ENCODE measurements at places on chromosomes 16 and 17. TPM values are rescaled to one million over a fixed set of nuclear protein-coding genes. Genes with fewer than 3 reads are reported as not detected.

DNA sequence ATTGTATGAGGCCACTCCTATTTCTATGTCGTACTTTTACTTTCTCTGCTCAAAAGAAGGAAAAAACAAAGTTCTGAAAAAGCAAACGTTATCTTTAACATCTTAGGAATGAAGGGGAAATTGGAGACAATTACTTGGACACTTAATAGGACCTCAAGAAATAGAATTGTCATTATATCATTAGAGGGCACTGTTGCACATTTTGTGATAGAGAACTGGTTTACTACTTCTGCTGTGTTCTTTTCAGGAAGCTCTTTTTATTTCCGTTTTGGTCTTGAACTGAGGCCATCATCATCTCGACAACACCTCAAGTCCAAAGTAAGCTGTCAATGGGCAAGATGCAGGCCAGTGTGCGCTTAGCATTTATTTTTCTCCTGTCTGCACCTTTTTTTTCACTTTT lies 14.6 kb downstream of the COG4 start:
- H3K27ac ChIP-seq: no peak overlapping the region
- DNase-seq: no peak
- H3K4me1 ChIP-seq: no peaks in the 10 kb centered on the region
- no peak overlapping the region for H3K4me3 ChIP-seq
- H3K36me3 ChIP-seq: peaks cover 64% of the 10 kb centered on the region

- H3K4me1 ChIP-seq: no peaks in the 10 kb centered on the region
- H3K27ac ChIP-seq: no peak overlapping the region
- no peak overlapping the region for H3K4me3 ChIP-seq
- no peaks in the 10 kb centered on the region for H3K27me3 ChIP-seq
- peaks cover 12% of the 10 kb centered on the region for H3K36me3 ChIP-seq
These were observed 2.9 kb upstream of the CYBA start for GRCh38 chr16:88653596-88654362.

DNA sequence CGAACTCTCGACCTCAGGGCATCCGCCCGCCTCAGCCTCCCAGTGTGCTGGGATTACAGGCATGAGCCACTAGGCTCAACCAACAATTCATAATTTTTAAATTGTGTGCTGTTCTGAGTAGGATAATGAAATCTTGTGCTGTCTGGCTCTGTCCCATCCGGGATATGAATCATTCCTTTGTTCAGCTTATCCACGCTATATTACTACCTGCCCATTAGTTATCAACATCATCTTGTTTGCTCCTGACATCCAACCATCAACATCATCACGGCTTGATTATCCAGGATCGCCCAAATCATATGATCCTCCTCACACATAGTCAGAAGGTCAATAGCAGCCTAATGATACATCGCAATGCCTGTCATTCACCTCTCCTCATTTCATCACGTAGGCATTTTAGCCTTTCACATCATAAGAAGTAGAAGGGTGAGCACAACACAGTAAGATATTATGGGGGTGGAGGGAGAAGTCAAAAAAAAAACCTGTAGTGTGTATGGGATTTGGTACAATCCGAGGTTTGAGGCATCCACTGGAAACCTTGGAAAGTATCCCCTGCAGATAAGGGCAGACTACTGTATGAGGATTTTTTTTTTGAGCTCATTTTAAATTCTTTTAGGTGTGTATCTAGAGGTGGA lies 77.0 kb upstream of the SIAH1 start:
- no peak overlapping the region for H3K4me3 ChIP-seq
- H3K4me1 ChIP-seq: no peaks in the 10 kb centered on the region
- no peaks in the 10 kb centered on the region for H3K36me3 ChIP-seq
- no peak overlapping the region for H3K27ac ChIP-seq
- DNase-seq: no peak

- no peak overlapping the region for H3K27ac ChIP-seq
- H3K36me3 ChIP-seq: no peaks in the 10 kb centered on the region
- no peaks in the 10 kb centered on the region for H3K27me3 ChIP-seq
- H3K4me3 ChIP-seq: no peak overlapping the region
These were observed 145.7 kb upstream of the CACNG5 start for GRCh38 chr17:66689221-66689620.

Gene CCL5
- total RNA-seq: 3.1 TPM

Gene MAF
- 16.7 TPM for total RNA-seq

Gene PLD2
- total RNA-seq: 6.7 TPM

Gene NHLRC4
- 0.74 TPM for total RNA-seq
